NCI-H460 (cell line): ENCODE measurements at places on chromosomes 3 and 15. TPM values are rescaled to one million over a fixed set of nuclear protein-coding genes. Genes with fewer than 3 reads are reported as not detected.

The CD80 gene
- not detected in 2 replicates for total RNA-seq

The OGG1 gene
- total RNA-seq: 10.1 and 13.9 TPM in 2 replicates

- peak; percentile 41 for DNase-seq
Measured at GRCh38 chr3:11509173-11510000, 134.3 kb downstream of the VGLL4 start.

DNA sequence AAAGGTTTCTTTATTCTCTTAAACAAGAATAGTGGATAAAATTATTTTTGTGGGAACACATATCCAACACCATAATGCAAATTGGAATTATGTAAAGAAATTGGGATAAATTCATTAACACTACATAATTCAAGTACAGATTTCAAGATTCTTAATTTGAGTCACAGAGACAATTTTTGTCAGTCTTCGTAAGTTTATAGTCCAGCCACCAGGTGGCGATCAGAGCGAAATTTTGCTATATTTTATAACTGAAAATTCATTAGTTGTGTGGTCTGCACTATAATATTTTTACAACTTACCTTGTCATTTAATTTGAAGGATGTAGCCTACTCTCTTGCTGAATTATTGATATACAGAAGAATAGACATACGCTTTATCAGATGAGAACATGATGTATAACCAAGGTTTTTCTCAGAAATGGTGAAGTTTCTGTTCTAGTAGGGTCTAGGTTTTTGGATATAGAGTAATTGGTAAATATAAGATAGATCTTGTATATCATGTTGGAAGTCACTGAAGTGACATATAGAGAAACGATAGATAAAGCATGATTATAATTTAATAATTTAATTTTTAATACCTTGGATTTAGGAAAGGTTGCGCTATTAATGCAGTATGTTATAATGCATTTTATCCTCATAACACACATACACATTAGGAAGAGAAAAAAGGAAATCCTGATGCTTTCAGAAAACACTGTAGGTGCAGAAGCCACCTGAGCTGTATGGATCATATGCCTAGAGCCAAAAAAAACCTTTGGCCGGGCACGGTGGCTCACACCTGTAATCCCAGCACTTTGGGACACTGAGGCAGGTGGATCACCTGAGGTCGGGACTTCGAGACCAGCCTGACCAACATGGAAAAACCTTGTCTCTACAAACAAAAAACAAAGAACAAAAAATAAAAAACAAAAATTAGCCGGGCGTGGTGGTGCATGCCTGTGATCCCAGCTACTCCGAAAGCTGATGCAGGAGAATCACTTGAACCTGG lies 31.7 kb downstream of the PLSCR4 start:
- peak; percentile 19 for DNase-seq

DNA sequence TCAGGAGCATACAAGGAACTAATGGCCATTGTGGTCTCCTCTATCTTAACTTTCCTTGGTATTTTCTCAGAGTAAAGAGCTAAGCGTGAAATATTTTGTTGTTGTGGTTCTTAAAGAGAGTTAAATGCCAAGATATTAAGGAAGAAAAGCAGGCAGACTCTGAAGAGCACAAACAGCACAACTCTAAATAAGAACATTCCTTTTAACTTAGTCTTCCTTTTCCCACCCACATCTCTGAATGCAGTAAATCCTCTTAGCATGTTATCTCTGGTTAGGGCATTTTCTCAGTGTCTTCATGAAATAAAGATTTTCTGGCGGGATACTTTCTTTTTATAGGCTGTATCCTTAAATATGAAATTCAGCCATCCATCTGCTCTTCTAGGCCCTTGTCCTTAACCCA lies 1.5 kb downstream of the GPR87 start:
- no peak for DNase-seq
